Calu3 (cell line): ENCODE measurements at places on chromosomes 3 and 15.
A peak's percentile ranks its signal among the peaks of the same experiment; 100 is the strongest.

DNA sequence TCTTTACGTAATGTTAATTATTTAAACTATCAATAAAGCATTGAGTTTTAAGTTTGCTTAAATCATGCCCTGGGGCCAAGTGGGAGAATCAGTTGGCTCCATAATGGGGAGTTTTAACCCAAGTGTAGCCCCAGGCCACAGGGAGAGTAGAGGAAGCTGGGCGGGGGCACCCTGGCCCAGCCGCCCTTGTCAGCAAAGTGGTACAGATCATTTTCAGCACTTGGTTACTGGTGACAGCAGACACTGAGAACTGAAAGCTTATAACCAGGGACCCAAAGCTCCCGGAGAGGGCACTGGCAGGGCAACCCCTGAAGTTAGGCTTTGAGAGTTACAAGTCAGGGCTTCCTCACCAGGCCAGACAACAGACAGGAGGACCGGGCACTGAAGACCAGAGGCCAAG, 90.6 kb downstream of the SEMA5B start:
- no peak for DNase-seq

DNA sequence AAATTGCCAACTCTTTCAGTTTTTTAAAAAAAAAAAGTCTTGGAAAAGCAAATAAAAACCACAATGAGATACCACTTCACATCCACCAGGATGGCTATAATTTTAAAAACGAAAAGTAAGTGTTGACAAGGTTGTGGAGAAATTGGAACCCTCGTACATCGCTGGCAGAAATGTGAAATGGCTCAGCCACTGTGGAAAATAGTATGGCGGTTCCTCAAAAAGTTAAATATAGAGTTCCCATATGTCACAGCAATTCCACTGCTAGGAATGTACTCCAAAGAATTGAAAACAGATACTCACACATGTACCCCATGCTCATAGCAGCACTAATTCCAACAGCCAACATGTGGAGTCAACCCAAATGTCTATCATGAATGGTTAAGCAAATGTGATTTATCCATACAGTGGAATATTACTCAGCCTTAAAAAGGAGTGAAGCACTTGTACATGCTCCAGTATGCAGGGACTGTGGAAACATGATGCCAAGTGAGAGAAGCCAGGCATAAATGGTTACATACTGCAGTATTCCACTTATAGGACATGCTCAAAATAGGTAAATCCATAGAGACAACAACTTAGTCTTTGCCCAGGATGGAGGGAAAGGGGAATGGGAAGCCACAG, 73.8 kb upstream of the PCSK6 start:
- DNase-seq: no peak

DNA sequence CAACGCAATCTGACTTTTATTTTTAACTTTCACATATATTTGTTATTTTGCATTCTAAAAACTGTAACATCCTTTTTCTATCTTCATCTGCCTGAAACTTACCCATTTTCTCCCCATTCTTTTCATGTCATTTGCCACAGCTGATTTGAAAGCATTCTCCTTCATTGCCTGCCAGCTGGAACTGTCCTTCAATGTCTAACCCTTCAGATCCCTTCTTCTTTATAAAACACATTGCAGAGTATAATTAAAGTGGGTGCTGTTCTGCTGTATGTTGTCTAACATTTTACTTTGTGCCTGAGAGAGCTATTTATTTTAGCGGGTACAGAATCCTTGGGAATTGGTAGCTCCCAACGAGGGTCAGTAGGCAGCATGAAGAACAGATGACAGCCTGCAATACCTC, 827.4 kb downstream of the IGSF11 start:
- DNase-seq: no peak

DNA sequence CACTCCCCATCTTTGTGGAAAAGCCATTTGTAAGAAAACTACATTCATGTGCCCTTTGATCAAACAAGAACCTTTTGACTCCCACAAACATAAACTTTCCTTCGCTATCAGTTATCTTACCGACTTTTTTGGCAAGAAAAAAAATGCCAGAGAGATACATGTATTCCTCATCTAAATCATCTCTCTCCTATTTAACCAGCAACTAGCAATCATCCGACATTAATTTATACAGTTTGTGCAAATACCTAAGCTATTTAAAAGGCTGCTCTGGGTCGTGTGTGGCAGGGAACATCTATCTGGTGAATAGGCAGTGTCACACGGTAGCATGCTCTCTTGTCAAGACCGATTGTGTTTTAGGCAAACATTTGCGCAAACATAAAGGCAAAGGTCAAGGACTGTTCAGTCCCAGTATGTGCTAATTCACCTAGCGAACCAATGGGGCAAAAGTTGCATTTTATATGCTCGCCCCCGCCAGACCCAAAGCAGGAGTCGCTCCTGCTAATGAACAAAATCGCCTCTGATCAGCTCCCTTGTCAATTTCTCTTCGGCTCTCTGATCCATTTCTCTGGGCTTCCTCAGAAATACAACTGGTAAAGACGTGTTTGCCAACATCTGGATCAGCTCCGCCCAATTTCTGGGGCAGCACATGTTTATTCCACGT, 37.7 kb downstream of the ZIC4 start:
- no peak for DNase-seq

DNA sequence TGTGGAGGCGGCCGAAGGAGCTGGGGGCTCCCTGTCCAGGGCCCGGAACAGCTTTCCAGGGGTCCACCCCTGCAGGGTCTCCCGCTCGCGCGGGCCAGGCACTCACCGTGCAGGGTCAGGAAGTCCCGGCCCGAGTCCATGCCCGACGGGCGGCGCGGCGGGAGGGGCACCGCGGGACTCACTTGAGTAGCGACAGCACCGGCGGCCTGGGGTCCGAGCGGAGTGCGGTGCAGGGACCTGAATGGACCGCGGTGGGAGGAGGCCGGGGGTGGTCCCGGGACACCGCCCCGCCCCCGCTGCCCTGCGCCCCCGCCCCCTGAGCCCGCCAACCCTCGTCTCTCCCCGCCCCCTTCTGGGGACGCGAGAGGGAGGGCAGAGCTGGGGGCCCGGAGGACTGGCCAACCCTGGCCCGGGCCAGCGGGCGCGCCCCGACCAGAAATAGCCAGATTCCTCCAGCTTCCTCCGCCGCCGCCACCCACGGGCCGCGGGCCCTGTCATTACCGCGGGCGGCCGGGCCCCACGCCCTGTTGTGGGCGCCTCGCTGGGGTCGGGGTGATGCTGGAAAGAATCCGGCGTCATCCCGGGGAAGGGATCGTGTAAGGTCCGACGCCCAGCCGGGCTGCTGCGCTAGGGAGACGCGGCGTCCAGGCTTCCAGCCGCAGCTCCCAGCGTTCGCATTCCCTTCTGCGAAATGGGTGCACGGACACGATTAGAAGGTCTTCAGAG, at the start of gene PLCD1:
Gene PLCD1 (minus strand): TSS at position 243 of the 726 bp plus-strand sequence. CDS start 103 bp downstream, at position 140.
- peak; percentile 56 for DNase-seq

DNA sequence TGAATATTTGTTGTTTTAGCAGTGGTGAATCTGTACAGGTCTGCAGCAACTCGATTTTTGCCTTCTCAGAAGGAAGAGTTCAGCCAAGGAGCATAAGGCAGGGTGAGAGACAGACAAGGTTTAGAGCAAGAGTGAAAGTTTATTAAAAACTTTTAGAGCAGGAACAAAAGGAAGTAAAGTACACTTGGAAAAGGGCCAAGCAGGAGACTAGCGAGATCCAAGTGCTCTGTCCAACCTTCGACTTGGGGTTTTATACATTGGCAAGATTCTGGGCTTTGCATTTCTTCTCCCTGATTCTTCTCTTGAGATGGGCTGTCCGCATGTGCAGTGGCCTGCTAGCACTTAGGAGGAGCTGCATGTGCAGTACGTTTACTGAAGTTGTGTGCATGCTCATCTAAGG, 46.7 kb upstream of the AADACL2 start:
- no peak for DNase-seq

DNA sequence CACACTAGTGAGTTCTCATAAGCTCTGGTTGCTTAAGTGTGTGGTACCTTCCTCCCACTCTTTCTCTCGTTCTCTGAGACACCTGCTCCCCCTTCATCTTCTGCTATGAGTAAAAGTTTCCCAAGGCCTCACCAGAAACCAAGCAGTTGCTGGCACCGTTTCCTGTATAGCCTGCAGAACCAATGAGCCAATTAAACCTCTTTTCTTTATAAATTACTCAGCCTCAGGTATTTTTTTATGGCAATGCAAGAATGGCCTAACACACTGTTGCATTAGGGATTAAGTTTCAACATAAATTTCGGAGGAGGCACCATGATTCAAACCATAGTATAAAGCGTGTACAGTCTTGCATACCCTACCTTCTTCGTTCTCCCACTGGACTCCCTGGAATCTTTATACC, 252.3 kb upstream of the CHRM5 start:
- no peak for DNase-seq

DNA sequence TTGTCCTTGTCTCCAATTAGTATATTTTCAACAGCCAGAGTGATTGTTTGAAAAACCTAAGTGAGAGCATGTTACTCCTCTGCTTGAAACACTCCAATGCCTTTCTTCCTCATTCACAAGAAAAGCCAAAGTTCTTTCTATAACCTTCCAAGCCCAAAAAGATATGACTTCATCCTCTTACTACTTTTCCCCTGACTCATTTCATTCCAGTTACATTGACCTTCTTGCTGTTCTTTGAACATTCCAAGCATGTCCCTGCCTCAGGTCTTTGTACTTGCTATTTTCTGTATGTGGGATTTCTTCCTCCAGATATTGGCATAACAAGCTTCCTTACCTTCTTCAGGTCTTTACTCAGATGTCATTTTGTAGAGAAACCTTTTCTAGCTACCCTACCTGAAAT, 28.3 kb downstream of the EHHADH start:
- DNase-seq: no peak

GRCh38 chr3:129256270-129256669, 6.9 kb downstream of the COPG1 start:
- DNase-seq: no peak

- DNase-seq: peak; percentile 36
These were observed 325 bp downstream of the ALCAM start for GRCh38 chr3:105367063-105367405.

DNA sequence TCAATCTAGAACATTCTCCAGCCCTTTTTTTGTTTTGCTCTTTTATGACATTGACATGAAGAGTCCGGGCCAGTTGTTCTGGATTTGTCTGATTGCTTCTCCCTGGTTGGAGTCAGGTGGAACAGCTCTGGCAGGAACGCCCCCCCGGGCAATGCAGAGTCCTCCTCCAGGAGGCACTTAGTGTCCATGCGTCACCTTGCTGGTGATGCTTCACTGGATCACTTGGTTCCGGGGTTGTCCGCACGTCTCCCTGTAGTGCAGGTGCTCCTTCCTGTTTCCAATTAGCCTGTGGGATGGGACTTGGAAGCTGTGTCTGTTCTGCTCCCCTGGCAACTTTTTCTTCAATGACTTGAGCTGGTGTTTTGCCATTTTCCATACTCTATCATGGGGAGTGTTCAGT, 9.8 kb downstream of the CSK start:
- no peak for DNase-seq

DNA sequence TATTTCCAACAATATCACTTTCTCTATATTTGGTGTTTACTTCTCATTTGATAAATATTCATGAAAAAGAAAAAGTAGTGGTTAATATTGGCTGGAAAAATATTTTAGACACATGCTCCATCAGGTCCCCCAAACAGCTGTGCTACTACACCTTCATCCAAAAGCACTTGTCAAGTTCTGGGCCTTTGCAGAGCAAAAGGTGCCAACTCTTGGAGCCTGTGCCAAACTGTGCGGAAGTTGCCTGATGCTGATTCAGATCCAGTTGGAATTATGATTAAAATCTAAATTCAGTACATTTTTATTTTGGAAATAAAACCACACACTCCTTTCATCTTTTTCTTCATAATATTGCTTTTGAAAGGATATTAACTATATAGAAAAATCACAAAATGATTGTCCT, 1497.4 kb upstream of the CADM2 start:
- no peak for DNase-seq

DNA sequence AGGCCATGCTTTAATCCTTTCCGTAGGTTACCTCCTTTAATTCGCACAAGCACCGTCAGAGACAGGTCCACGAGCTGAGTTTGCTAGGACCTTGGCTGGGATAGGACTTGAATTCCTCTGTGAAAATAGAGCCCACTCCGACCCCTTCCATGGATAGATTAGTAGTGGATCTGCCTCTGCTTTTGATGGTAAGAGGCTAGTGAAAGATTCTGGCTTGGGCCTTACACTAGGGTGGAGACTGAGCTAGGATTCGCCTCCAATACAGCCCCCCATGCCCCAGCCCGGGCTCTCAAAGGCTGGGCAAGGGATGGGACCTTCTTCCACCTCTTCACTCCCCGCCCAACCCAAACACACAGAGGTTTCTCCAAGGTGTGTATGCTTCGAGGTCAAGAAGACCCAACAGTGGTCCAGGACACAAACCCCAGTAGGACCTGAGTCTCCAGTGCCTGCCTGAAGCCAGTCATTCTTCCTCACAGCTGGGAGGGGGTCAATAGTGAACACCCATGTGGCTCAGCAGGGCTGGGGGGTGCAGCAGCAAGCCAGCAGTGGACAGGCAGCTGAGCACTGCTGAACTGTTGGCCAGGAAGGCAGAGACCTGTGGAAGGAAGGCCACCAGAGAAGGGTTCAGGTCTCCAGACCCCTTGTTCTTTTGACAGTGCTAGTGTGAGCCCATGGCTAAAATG, 75.7 kb downstream of the SPSB4 start:
- no peak for DNase-seq

GRCh38 chr3:94146455-94146854, 83.6 kb downstream of the NSUN3 start:
- DNase-seq: no peak

DNA sequence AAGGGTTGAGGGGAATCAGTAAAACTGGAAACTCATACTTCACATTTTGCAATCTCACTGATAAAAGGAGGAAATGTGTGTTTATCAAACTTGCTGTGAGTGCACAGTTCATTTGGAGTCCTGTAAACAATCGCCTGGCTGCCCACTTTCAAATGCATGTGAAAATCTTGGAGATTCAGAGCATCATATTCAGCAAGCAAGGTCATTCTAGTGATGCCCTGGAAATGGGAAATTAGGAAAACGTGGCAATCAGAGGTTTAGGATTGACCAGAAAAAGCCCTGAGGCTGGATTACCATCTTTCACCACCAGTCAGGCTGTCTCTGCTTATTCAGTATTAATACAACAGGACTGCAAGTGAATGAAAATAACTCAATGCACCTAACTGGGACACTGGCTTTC, 23.9 kb downstream of the DPH6 start:
- DNase-seq: no peak

GRCh38 chr15:62770752-62771151, 271.8 kb upstream of the TPM1 start:
- DNase-seq: no peak

- no peak for DNase-seq
These were observed 376.6 kb upstream of the CBLB start for GRCh38 chr3:106245400-106245799.

- DNase-seq: no peak
These were observed 714 bp downstream of the ECT2 start for GRCh38 chr3:172751175-172751704.
